ENCODE measurements at places on chromosomes 3 and 15.

- H3K36me3 ChIP-seq, result no peaks in the 10 kb centered on the region
- H3K4me3 ChIP-seq, result no peak overlapping the region
- H3K27ac ChIP-seq, result no peak overlapping the region
- H3K4me1 ChIP-seq, result no peaks in the 10 kb centered on the region
- H3K27me3 ChIP-seq, result no peaks in the 10 kb centered on the region
Measured at GRCh38 chr15:26083457-26083856, 220.3 kb upstream of the ATP10A start.

- H3K36me3 ChIP-seq, result no peaks in the 10 kb centered on the region
- H3K27me3 ChIP-seq, result no peaks in the 10 kb centered on the region
- no peak overlapping the region for H3K4me3 ChIP-seq
Measured at GRCh38 chr3:162540421-162540820, 1043.8 kb downstream of the OTOL1 start.

DNA sequence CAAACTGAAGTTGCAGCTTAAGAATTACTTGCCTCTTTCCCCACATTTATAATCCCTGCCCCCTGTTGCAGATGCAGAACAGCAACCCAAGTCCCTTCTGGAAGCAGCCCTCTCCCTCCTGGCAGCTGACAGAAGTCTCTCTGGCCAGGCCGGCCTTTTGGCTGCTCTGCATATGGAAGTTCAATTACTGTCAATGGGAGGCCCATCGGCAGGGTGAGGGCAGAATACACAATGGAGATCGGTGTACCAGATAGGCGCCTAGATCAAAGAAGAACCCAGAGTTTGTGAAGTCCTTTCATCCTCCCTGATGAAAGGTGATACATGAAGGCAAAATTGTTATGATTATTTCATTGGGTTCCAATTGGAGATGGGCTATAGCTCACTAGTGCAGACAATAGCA is 327.9 kb upstream of the CTNNB1 start:
- H3K4me3 ChIP-seq, result no peak overlapping the region
- H3K27ac ChIP-seq, result no peak overlapping the region
- H3K27me3 ChIP-seq, result no peaks in the 10 kb centered on the region
- H3K36me3 ChIP-seq, result no peaks in the 10 kb centered on the region
- DNase-seq, result no peak

GRCh38 chr3:39468108-39468436 is 592 bp downstream of the MOBP start:
- H3K4me1 ChIP-seq, result no peaks in the 10 kb centered on the region
- no peaks in the 10 kb centered on the region for H3K36me3 ChIP-seq
- no peaks in the 10 kb centered on the region for H3K27me3 ChIP-seq
- no peak overlapping the region for H3K27ac ChIP-seq
- H3K4me3 ChIP-seq, result no peak overlapping the region

DNA sequence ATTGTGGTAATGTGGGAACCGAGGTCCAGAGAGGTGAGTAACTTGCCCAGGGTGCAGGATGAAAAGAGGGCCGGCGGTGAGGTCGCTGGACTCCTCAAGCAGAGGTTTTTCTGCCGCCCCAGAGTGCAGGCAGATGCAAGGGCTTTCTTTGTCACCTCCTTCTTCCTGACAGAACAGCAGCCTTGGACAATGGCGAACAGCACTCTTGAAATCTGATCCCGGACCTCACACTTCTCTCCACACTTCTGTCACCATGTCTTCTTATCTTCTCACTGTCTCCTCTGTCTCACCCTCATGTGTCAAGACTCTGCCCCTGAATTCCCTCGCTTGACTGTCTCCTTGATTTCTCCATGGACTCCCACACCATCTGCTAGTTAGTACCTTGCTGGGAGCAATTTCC is 15.4 kb upstream of the VPS8 start:
- no peaks in the 10 kb centered on the region for H3K36me3 ChIP-seq
- no peak for DNase-seq
- H3K4me1 ChIP-seq, result no peaks in the 10 kb centered on the region
- H3K4me3 ChIP-seq, result no peak overlapping the region

DNA sequence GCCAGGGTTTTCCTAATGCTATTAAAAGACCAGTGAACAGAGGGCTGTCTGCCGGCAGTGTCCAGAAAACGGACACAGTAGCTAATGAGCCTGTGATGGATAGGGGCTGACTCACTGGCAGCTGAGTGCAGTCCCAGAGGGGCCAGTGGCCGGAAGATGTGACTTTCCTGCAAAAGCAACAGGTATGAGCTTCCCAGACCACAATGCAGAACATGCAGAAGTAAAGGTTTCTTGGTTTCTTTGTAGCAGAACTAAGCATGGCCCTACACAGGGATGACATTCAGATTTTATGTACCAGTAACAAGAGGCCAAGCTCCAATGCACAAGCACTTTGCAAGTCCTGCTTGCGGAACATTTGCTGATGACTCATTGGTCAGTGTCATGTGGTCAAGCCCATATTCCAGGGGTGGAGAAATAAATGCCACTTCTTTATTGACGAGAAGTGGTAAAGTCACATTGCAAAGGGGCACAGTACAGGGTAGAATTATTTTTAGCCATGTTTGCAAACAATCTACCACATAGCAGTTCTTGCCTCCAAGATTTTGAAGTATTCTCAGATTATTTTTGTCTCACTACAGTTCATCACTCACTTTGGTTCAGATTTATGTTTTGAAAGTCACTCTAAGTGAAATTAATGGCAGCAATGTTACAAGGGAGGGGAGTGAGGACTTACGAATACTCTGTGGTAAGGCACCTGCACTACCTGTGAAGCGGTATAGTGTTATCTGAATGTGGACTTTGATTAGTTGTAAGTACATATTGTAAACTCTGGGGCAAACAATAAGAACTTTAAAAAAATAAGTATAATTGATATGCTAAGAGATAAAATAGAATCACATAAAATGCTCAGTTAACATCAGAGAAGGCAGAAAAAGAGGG is 263.3 kb downstream of the ABHD5 start:
- no peak for DNase-seq
- no peaks in the 10 kb centered on the region for H3K4me1 ChIP-seq
- no peak overlapping the region for H3K27ac ChIP-seq
- H3K36me3 ChIP-seq, result no peaks in the 10 kb centered on the region
- no peak overlapping the region for H3K4me3 ChIP-seq

- H3K4me1 ChIP-seq, result peaks cover 7% of the 10 kb centered on the region
- no peaks in the 10 kb centered on the region for H3K27me3 ChIP-seq
- no peaks in the 10 kb centered on the region for H3K36me3 ChIP-seq
- no peak for DNase-seq
- no peak overlapping the region for H3K4me3 ChIP-seq
Measured at GRCh38 chr15:55740359-55740878, 2.5 kb downstream of the PRTG start.

- H3K27me3 ChIP-seq, result no peaks in the 10 kb centered on the region
- no peak overlapping the region for H3K27ac ChIP-seq
- peaks cover 33% of the 10 kb centered on the region for H3K36me3 ChIP-seq
Measured at GRCh38 chr3:40532252-40532651, 7.5 kb downstream of the ZNF621 start.

- H3K27me3 ChIP-seq, result no peaks in the 10 kb centered on the region
- DNase-seq, result no peak
- peaks cover 5% of the 10 kb centered on the region for H3K4me1 ChIP-seq
- no peaks in the 10 kb centered on the region for H3K36me3 ChIP-seq
- peak overlapping the region; percentile 97 for H3K27ac ChIP-seq
Measured at GRCh38 chr3:148992027-148992634, 791 bp downstream of the GYG1 start.

DNA sequence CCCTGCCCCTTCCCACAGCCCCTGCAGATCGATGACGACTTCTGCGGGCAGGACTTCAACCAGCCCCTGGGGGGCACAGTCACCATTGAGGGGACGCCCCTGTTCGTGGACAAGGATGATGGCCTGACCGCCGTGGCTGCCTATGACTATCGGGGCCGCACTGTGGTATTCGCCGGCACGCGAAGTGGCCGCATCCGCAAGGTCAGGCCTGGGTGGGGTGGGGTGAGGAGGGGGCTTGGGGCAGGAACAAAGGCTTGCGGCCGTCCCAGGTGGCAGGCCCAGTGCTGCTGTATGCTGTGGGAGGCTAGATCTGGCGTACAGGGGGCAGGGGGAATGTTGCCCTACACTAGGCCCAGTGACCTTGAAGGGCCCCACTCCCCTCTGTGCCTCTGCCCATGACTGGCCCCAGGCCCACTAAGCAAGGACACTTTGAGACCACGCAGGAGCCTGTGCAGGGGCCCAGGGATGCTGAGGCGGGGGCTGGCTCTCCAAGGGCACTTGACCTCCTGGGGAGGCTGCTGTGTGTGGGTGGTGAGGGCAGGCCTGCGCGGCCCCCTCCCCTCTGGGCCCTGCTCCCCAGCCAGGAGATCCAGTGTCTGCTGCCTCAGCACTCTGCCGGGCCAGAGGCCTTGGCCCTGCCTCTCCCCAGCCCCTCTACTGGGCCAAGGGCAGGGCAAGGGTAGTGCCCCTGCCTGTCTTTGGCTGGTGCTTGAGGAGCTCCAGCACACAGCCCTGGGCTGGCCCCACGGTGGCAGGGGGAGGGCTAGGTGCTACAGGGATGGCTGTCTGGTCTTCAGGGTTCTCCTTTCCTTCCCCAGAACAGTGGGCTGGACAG is 8.7 kb downstream of the PLXNA1 start:
- no peak overlapping the region for H3K27ac ChIP-seq
- no peaks in the 10 kb centered on the region for H3K36me3 ChIP-seq

DNA sequence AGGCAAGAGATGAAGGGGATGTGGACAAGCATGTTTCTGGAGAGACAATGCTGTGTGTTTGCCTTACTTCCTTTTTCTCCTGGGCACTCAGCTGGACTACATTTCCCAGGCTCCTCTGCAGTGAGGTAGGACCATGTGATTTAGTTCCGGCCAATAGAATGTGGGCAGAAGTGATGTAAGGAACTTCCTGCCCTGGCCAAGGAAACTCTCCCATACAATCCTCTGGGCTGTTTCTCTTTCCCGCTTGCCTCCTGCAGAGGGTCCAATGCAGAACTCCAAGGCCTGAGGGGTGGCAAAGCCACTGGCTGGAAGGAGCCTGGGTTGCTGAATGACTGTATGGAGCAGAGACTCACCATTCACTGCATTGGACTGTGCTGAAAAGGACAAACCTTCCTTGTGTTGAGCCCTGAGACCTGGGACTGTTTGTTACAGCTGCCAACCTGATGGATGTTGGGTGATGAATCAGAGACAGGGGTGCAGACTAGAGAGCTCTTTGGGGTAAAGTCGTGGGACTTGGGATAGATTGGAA is 82.7 kb upstream of the SLC6A6 start:
- H3K4me3 ChIP-seq, result no peak overlapping the region
- H3K27me3 ChIP-seq, result no peaks in the 10 kb centered on the region
- H3K27ac ChIP-seq, result no peak overlapping the region
- no peaks in the 10 kb centered on the region for H3K36me3 ChIP-seq

All from breast epithelium (tissue), 4 donors.